M059J (cell line): ENCODE measurements at places on chromosomes 11 and 22. TPM values are rescaled to one million over a fixed set of nuclear protein-coding genes. Genes with fewer than 3 reads are reported as not detected.

Gene P2RX6
- 2.1 and 3.6 TPM in 2 replicates for total RNA-seq

DNA sequence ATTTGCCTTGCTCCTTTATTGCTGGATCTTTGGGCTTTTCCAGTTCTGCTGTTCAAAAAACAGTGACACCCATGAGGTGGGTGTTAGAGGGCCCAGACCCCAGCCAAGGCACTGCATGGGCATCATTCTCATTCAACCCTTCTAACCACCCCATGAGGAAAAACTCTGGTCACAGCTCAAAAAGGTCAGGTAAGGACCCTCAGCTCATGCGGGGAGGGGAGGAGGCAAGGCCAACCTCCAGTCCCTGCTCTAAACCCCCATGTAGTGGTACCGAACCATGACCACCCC lies 7.4 kb downstream of the GNB1L start:
- no peak for DNase-seq

DNA sequence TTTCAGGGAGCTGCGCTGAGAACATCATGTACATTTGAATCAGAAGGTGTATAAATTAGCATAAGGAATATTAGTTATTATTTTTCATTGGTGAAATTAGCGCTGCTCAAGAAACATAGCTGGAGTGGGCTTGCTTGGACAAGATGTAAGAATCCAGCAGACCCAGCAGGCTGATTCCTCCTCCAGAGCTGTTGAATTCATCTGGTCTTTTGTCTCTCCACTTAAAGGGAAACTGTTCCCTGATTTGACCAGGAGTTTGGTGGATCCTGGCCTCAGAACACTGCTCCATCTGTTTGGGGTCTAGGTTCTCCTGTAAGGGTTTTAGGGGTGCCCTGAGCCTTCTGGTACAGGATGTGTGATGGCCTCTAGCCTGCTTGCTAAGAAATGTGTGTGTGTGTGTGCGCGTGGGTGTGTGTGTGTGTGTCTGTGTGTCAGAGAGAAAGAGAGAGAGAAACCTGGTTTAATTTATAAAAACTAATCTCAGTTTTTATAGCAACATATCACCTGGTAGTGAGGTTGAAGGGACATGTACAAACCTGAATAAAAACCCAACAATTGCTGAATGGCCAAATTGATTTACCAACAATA lies 8.3 kb upstream of the SORL1 start:
- no peak for DNase-seq

- DNase-seq = no peak
These were observed 2.2 kb downstream of the APOA1 start for GRCh38 chr11:116835042-116835772.

DNA sequence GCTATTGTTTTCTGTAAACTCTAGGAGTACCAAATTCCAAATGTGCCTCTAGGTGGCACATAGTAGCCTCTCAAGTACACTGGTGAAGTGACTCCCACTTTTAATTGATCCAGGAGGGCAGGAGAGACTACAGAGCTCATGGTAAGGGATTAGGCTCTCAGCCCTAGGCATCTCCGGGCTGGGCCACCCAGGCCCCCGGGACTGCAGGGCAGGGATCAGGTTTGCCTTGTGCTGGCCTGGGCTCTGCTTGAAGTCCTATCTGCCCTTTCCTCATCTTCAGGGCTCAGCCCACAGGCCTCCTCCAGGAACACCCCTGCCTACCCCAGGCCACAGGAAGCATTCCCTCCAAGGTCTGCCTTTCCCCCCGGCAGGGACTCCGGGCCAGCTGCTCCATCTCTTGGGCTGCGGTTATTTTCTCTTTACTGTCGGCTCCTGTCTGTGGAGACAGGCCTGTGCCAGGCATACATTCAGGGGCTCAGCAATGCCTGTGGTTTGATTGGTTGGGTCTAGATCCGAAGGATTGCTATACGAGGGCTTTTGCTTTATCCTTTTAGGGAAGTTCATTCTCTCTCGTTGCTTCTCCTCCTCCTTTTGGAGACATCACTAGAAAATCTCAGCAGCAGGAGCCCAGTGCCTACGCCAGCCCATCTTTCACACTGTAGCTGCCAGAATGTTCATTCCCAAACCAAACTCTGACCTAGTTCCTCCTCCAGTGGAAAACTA lies 32.8 kb downstream of the PARVA start:
- peak; percentile 68 for DNase-seq

- no peak for DNase-seq
These were observed 169.9 kb downstream of the KIF18A start for GRCh38 chr11:27938011-27938410.

- no peak for DNase-seq
These were observed 7.4 kb downstream of the ZDHHC5 start for GRCh38 chr11:57675176-57675941.

GRCh38 chr22:25137577-25138525 lies 61.8 kb upstream of the CRYBB3 start:
- no peak for DNase-seq

GRCh38 chr11:121383716-121384115 lies 68.4 kb upstream of the SORL1 start:
- no peak for DNase-seq
